Stimulated activated naive CD8-positive, alpha-beta T cell treated with anti-CD3 and anti-CD28 coated beads, Interleukin-15, amount 100 ng/mL, for 72 hours (primary cell): ENCODE measurements at places on chromosomes 6 and 20.

DNA sequence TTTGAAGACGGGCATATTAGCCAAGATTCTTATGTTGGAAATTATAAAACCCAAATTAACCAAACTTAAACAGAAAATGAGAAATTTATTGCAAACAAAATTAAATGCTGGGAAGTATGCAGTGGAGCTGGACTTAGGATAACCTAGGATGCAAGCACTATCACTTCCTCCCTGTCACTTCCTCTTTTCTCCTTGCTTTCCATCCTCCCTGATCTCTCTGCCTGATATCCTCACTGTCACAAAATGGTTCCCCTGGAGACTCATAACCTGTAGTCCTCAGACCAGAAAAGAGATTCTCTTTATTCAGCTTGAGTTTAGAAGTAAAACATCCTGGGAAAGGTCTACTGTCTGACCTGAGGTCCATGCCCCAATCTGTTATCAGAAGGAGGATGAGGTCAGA lies 7.4 kb upstream of the KLHL32 start:
- DNase-seq: no peak

- DNase-seq: no peak
Measured at GRCh38 chr20:51536116-51537069, 6.1 kb downstream of the NFATC2 start.

DNA sequence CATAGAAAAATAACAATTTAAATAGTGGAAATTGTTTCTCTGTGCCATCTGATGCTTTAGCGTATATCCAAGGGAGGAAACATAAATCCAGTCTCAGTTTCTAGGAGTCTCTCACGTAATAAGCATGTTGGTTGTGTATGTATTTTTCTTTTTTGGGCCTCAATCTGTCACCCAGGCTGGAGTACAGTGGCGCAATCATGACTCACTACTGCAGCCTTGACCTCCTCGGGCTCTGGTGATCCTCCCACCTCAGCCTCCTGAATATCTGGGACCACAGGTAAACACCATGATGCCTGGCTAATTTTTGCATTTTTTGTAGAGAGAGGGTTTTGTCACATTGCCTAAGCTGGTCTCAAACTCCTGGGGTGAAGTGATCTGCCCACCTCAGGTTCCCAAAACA lies 78.6 kb upstream of the PLN start:
- DNase-seq: no peak

DNA sequence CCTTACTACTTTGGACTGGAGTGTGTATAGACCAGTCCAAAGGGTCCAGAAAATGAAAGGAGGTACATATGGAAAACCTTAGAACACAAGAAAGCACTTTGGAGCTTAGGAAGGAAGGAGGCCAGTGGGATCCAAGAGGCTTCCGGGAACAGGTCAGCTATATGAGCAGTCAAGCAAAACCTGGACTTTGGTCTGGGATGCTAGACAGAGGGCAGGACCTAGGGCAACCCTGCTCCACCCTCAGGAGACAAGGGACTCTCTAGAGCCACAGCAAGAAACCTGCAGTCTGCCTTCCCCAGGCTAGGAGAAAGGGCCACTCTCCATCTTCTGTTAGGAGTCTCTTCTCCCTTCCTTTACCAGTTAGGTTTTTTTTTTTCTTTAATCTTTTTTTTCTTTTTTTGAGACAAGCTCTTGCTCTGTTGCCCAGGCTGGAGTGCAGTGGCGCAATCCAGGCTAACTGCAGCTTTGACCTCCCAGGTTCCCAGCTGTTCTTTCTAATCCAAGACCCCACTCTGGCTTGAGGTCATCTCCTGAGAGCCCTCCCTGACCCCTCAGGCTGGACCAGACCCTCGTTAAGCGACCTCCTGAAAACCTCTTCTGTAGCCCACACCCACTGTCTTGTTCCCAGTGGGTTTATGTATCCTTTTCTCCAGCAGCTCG lies 4.6 kb downstream of the KCNK5 start:
- DNase-seq: no peak

- no peak for DNase-seq
Measured at GRCh38 chr6:83221889-83222479, 28.8 kb downstream of the RWDD2A start.
